ENCODE measurements at places on chromosomes 4 and X.

DNA sequence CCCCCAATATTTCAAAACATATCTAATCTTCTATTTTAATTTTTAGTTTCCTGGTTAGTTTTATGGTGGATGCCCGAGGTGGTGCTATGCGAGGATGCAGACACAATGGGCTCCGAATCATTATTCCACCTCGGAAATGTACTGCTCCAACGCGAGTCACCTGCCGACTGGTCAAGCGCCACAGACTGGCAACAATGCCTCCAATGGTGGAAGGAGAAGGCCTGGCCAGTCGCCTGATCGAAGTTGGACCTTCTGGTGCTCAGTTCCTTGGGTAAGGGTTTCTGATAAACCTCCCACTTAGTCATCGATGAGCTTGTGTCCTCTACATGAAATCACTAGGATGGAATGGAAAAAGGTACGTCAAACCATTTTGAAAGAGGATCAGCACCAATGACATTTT is 280.7 kb downstream of the ANK2 start:
- no peak overlapping the region for H3K4me3 ChIP-seq
- H3K36me3 ChIP-seq, result no peaks in the 10 kb centered on the region
- no peak overlapping the region for H3K27ac ChIP-seq
- H3K4me1 ChIP-seq, result no peaks in the 10 kb centered on the region
- H3K27me3 ChIP-seq, result peaks cover 33% of the 10 kb centered on the region

GRCh38 chr4:47945930-47946726 is 31.7 kb upstream of the NFXL1 start:
- peaks cover 2% of the 10 kb centered on the region for H3K4me1 ChIP-seq
- no peaks in the 10 kb centered on the region for H3K36me3 ChIP-seq
- H3K27me3 ChIP-seq, result peaks cover 15% of the 10 kb centered on the region

GRCh38 chr4:53119680-53120079 is 246.2 kb downstream of the SCFD2 start:
- peaks cover 2% of the 10 kb centered on the region for H3K36me3 ChIP-seq
- H3K4me3 ChIP-seq, result no peak overlapping the region
- H3K27me3 ChIP-seq, result no peaks in the 10 kb centered on the region
- H3K4me1 ChIP-seq, result peaks cover 8% of the 10 kb centered on the region
- H3K27ac ChIP-seq, result no peak overlapping the region
- no peak for DNase-seq

DNA sequence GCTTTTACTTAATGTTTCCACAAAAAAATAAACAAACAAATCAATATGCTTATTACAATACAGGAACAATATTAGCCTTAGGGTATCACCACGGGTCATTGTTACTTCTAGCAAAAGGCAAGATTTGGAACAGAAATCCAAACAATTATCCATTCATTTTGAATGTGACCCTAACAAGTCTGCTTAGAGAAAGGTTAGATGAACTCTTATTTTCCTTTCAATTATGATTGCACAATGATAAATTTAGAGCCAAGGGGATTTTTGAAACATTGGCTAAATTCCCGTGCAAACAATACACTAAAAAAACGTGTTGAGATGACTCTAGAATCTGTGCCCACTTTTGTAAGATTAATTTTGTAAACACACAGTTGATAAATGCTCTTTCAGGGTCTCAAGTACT is 474.7 kb downstream of the PCDH7 start:
- no peaks in the 10 kb centered on the region for H3K27me3 ChIP-seq
- H3K4me3 ChIP-seq, result no peak overlapping the region
- no peak for DNase-seq
- H3K4me1 ChIP-seq, result no peaks in the 10 kb centered on the region

- no peak overlapping the region for H3K4me3 ChIP-seq
- no peak for DNase-seq
- no peaks in the 10 kb centered on the region for H3K27me3 ChIP-seq
- H3K4me1 ChIP-seq, result peaks cover 3% of the 10 kb centered on the region
- peaks cover 6% of the 10 kb centered on the region for H3K36me3 ChIP-seq
These were observed 177.3 kb downstream of the ARHGAP10 start for GRCh38 chr4:147909225-147909624.

- peak overlapping the region; percentile 91 for H3K4me3 ChIP-seq
- peaks cover 2% of the 10 kb centered on the region for H3K36me3 ChIP-seq
- peak; percentile 24 for DNase-seq
- H3K27me3 ChIP-seq, result peaks cover 10% of the 10 kb centered on the region
- peaks cover 14% of the 10 kb centered on the region for H3K4me1 ChIP-seq
These were observed 810 bp downstream of the SPRY1 start for GRCh38 chr4:123397144-123398065.

DNA sequence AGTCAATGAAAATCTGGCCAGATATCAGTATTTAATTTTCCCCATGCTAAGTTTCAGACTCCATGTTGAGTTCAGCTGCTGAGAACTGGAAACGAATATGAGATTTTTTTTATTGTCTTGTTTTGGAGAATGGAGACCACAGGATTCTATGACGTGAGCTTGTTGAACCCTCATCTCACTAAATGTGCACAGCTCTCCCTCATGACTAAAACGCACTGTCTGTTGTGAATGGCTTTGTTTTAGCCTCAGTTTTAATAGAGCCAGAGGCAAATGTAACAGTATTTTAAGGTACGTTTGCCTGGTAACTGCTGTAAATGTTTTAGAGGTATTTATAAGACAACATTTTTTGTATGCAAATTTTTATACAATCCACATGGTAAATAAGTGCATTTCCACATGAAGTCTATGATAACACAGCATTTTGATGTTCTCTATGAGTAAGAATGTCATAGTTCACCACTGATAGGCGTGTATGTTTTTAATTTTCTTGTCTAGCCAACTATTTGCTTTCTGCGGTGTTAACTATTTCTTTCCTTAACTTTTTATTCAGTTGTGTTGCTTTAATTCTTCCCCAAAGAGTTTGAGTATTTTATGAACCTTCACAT is 1159.3 kb upstream of the TENM3 start:
- no peak overlapping the region for H3K4me3 ChIP-seq
- no peaks in the 10 kb centered on the region for H3K36me3 ChIP-seq
- no peaks in the 10 kb centered on the region for H3K4me1 ChIP-seq
- no peaks in the 10 kb centered on the region for H3K27me3 ChIP-seq
- H3K27ac ChIP-seq, result no peak overlapping the region

DNA sequence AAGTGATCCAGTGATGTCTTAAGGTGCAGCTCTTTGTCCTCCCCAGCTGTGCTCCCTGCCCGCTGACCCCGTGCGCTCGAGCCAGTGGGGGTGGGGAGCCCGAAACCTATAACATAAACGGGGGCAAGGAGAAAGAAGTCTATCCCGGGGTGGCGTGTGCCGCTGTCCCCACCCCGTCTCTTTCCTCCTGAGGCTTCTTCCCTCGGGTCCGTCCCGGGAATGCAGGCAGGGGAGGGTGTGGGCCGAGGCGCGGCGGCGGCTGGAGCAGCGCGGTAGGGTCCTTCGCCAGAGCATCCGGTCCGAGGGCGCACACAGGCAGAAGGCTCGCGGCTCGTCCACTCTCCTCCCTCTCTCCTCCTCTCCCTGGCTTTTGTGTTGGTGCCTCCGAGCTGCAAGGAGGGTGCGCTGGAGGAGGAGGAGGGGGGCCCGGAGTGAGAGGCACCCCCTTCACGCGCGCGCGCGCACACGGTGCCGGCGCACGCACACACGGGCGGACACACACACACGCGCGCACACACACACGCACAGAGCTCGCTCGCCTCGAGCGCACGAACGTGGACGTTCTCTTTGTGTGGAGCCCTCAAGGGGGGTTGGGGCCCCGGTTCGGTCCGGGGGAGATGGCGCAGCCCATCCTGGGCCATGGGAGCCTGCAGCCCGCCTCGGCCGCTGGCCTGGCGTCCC is at the start of gene RAB33A:
Gene RAB33A (plus strand): TSS at position 517 of the 681 bp plus-strand sequence. CDS start 101 bp downstream, at position 618.
- DNase-seq, result peak; percentile 39
- H3K36me3 ChIP-seq, result no peaks in the 10 kb centered on the region
- H3K4me1 ChIP-seq, result peaks cover 29% of the 10 kb centered on the region
- H3K27me3 ChIP-seq, result no peaks in the 10 kb centered on the region
- peak within 1 kb of the TSS; percentile 75 for H3K27ac ChIP-seq

GRCh38 chr4:160406263-160406825 is 1303.5 kb downstream of the RAPGEF2 start:
- H3K4me3 ChIP-seq, result no peak overlapping the region
- H3K27ac ChIP-seq, result no peak overlapping the region
- DNase-seq, result no peak
- H3K4me1 ChIP-seq, result no peaks in the 10 kb centered on the region

GRCh38 chr4:148770377-148770776 is 328.2 kb upstream of the NR3C2 start:
- H3K4me3 ChIP-seq, result no peak overlapping the region
- H3K4me1 ChIP-seq, result no peaks in the 10 kb centered on the region
- no peaks in the 10 kb centered on the region for H3K36me3 ChIP-seq
- H3K27me3 ChIP-seq, result peaks cover 7% of the 10 kb centered on the region

GRCh38 chr4:22190855-22191254 is 242.3 kb upstream of the KCNIP4 start:
- H3K36me3 ChIP-seq, result no peaks in the 10 kb centered on the region
- no peak for DNase-seq
- H3K4me3 ChIP-seq, result no peak overlapping the region
- H3K27ac ChIP-seq, result no peak overlapping the region

GRCh38 chrX:129540722-129541184 is 694 bp downstream of the OCRL start:
- H3K4me1 ChIP-seq, result peaks cover 9% of the 10 kb centered on the region
- peak overlapping the region; percentile 87 for H3K4me3 ChIP-seq
- no peak overlapping the region for H3K27ac ChIP-seq

DNA sequence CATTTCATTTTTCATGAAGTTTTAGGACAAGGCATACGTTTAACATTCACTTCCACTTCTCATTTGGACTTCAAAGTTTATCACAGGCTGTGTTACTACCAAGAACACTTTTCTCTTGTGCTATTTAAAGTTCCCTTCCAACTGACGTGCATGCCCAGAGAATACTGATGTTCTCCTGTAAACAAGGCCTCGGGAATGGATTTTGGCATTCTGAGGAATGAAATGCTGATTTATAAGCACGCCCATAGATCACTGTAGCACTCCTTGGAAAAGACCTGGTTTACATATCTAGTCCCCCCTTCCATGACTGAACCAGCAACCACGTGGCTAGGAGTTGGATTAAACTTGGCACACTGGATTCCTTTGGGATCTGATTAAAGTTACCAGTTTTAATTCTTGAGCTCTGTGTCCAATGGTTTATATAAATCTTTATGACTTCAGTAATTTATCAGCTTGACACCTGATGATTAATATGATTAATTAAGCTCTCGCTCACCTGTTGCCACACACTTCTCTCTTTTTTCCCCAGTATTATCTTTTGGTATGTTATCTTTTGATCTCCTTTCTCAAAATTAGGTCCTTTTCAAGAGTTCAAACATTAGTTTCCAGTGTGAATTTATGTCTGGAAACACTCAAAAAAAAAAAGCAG is 122.4 kb upstream of the HAND2 start:
- no peaks in the 10 kb centered on the region for H3K36me3 ChIP-seq
- H3K4me3 ChIP-seq, result no peak overlapping the region
- no peak for DNase-seq
- H3K27me3 ChIP-seq, result peaks cover 29% of the 10 kb centered on the region
- no peak overlapping the region for H3K27ac ChIP-seq
